ENCODE measurements at places on chromosomes 7 and 10.

DNA sequence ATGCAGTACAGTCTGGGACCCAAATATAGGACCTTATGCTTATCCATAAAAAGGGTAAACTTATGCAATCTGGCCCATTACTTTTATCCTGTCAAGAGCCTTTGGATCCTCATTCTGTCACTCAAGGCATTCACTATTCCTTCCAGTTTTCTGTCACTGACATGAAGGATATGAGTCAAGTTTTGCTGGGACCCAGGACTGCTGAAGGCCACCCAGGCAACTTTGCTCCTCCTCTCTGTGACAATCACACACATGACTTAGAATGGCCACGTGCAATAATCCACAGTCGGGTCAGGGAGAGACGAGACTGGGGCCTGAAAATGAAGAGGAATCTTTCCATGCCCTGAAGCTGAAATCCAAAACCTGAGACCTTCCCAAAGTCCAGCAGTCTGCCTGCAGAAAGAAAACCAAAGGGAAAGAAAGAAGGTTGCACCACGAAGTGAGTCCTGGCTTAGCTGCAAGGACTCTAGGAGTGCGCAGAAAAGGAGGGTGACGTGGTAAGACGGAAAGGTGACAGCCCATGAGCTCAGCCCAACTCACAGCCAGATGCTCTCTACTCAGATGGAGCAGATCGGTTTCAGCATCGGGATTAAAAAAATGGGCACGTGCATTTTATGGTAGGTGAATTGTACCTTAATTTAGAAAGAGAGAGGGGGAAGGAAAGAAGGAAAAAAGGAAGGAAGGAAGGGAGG is 67.2 kb downstream of the VOPP1 start:
- DNase-seq: no peak

DNA sequence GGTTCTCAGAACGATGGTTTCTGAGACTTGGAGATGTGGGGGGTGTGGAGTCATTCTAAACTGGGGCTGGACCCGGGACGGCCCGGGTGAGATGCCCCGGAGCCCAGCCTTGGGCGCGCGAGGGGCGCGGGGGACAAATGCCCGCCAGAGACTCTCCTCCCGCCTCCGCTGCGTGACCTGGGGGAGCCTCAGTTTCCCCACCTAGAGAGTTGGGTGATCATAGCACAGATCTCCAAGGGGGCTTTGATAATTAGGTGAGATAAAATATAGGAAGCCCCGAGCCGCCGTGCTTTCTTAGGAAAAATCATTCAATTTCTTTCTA is 658 bp upstream of the FZD8 start:
- DNase-seq: no peak

GRCh38 chr7:76262683-76263402 is 39.6 kb upstream of the HSPB1 start:
- peak; percentile 8 for DNase-seq

- DNase-seq: no peak
Measured at GRCh38 chr10:70980687-70981086, 92.3 kb upstream of the PCBD1 start.

- no peak for DNase-seq
Measured at GRCh38 chr7:160958-161725, 31.2 kb upstream of the FAM20C start.

- no peak for DNase-seq
Measured at GRCh38 chr10:69492091-69492745, 41.0 kb downstream of the TSPAN15 start.

DNA sequence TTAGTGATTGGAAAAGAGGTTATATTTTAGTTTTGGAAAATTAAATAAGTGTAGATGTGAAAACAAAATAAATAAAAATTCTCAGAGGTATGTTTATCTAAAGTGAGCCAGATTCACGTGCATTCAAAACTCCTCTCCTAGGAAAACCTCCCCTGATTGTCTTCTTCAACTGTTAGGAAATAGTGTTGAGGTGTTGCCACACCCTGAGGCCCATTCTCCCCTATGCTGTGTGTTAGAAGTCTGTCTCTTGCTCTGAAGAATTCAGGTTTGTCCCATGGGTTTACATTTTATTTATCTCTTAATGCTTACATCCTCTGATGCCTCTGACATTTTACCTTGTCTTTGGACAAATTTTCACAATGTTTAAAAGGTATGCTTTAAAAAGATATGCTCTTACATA is 40.3 kb downstream of the PTPRE start:
- no peak for DNase-seq

DNA sequence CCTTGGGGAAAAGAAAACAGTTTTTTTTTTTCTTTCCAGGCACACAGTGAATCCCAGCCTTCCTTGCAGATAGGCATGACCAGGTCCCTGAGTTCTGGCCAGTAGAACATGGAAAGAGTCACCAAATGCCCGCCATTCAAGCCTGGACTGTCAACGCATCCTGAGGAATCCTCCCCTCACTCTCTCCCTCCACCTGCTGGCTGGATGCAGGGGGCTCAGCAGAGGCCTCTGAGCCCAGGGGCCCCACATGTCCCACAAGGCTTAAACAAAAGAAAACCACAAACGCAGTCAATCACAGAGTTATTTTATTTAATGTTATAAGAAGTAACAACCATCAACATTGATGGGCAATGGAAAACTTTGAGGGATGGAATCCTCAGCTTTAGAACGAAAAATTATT is 93.1 kb downstream of the JCAD start:
- no peak for DNase-seq

DNA sequence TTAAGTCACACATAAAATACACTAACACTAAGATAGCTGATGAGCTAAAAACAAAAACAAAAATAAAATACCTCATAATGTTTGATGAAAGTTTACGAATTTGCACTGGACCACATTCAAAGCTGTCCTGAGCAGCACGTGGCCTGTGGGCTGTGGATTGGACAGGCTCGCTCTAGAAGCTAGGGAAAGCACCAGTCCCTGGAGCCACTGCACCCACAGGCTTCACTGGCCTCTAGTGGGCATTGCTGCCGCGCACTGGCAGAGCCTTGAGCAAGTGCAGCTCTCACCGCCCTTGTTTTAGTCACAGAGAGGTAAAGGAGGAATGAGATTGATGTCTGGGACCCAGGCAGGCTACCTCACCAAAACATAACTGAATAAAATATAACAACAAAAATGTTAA is 67.6 kb downstream of the PAX2 start:
- DNase-seq: no peak

DNA sequence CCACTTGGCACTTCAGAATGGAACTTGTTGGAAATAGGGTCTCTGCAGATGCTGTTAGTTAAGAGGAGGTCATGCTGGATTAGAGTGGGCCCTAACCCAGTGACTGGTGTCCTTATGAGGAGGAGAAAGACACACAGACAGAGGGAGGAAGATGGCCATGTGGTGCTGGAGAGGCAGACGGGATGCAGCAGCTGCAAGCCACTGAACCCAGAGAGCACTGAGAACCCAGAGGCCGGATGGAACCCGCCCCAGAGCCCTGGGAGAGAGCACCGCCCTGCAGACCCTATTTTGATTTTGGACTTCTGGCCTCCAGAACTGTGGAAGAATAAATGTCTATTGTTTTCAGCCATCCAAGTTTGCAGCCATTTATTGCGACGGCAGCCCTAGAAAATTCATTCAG is 58.0 kb upstream of the EBF3 start:
- no peak for DNase-seq

DNA sequence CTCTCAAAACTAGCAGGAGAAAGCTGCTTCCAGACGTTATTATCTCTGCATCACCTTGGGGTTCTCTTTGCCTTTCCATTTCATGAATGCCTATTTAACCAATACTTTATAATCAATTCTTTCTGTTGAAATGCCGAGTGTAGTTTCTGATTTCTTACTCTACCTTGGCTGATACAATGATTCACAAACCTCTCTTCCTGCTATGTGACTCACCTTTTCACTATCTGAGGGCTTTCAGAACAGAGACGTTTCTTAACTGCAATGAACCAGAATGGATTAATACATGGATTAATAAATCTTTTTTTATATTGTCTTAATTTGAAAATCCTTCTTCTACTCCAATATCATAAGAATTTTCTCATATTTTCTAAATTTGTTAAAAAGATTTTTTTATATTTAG is 46.4 kb upstream of the ZNF746 start:
- no peak for DNase-seq

GRCh38 chr10:133235265-133235855 is 2.3 kb upstream of the VENTX start:
- no peak for DNase-seq

- DNase-seq: no peak
Measured at GRCh38 chr10:35413985-35414861, 77.9 kb downstream of the CCNY start.

DNA sequence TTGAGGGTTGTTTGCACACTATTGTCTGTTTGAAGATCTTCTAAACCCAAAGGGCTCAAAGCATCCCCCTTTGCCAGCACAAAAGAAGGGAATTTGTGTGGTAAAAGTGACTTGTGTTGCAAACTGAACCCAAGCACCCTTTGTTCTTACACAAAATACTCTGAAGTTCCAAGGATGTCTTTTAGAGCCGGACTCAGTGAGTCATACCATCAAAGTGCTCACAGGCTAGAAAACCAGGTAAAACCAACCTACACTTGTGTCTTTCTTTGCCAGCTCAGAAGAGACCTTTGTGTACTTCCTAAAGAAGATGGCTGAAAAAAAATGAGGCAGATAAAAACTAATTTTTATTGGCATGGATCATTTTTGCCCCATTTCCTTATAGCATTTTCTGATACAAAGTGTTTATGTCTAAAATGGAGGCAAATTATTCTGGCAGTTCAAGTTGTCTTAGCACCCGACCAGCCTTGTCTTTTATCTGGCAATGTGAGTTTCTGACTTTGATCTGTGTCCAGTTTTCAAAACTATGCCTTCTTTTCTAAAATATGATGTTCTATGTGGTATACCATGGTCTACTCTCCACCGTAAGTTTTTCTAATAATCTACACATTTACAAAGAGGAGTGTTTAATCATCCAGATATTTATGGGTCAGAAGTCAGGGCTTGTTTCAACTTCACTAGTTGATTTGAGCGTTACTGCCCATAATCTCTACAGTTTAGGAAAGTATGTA is 128.4 kb upstream of the FZD1 start:
- DNase-seq: no peak

DNA sequence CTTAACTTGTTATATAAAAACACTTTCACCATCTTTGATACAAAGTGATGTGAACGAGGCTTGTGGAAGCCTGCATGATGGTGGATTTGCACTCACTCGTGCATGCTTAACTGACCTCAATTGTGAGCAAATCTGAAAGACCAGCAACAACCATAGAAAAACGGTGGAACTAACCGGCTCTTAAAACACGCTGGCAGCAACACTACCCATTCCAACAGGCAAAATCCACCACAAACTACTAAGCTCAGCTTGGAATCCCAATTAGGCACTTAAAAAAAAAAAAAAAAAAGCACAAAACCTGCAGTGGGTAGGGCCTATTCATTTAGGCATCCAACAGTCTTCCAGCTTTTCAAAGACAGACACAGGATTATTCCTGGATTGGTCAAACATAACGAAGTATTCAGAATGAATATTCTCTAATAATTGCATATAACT is 1.8 kb downstream of the GDI2 start:
- DNase-seq: no peak

DNA sequence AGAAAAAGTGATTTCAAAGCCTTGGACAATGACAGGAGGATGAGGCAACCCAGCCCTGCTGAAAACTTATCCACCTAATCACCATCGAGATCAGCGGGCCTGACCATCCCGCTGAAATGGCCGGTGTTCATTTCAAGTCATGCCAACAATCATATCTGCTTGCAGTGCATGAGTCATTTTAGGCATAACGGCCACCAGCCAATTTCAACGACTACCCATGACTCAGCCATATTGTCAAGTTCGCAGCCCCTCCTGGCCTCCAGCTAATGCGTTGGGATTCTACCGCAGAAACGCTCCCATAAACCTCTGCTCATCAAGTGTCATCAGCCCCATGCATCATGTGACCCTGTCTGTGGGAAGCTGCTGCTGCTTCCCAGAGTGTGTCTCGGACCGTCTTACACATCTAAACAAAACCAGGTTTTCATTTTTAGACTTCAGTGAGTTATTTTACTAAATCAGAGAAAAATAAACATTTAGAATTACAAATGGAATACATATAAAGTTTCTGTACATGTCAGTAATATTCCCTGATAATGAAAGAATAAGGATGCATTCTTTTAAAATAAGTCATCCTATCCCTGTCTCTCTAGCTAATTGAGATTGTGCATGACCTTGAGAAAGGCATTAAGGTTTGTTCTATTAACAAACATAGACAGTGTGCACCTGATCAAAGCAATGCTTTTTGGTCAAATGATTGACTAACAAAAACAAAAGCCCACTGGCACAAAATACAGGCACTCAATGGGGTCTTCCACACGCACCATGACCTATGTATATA is 188.9 kb downstream of the ADAM12 start:
- peak; percentile 99 for DNase-seq

DNA sequence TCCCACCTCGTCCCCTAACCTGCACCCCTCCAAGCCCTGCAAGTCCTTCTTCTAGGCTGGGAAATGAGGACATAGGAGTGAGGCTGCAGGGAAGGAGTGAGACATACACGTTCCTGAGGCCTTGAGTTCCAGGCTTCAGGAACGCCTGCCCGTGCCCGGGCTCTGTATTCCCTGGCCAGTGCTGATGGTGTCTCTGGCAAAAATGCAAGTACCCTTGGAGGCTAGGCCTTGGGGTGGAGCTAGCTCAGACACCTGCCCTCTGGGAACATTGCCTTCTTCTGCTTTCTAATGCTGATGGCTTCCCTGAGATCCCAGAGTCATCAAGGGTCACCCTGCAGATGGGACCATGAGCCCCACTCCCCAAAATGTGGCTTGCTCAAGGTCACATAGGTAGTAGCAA is 76.0 kb downstream of the GRK5 start:
- no peak for DNase-seq

DNA sequence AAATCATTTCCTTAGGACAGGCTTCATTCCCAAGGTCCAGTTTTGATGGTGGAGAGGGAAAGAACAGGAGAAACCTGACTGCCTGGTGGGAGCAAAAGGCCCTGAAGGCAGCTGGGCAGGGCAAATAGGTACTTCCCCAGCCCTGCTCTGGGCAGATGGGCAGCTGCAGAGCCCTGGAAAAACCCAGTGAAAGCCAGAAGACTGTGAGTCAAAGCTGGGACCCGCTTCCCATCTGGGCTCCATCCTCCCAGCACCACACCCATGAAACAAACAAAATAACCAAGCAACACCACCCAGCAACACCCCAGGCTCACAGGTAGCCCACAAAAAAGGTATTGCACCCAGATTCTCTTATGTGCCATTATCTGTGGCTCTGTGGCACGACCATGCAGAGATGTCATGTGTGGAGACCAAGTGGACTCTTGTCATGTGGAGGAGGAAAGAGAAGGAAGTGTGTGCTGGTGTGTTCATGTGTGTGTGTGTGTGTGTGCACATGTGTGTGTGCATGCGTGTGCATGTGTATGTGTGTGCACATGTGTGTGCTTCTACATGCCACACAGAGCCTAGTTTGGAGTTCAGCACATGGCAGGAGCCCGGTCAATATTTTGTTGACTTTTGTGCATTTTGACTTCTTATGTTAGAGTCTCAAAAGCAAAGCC is 9.8 kb downstream of the CLRN3 start:
- no peak for DNase-seq
